SJCRH30 (cell line): ENCODE measurements at places on chromosomes 1 and 21. TPM values are rescaled to one million over a fixed set of nuclear protein-coding genes. Genes with fewer than 3 reads are reported as not detected.
A peak's percentile ranks its signal among the peaks of the same experiment; 100 is the strongest.

CBR3 gene
- 2.2 and 2.4 TPM in 2 replicates for total RNA-seq

CELA3A gene
- total RNA-seq: 0.32 TPM in 1 of 2 replicates, not detected in the other

- no peaks in the 10 kb centered on the region for H3K27me3 ChIP-seq
- no peak overlapping the region for H3K4me3 ChIP-seq
- no peak for DNase-seq
- no peaks in the 10 kb centered on the region for H3K4me1 ChIP-seq
- no peak overlapping the region for H3K27ac ChIP-seq
- H3K36me3 ChIP-seq: peaks cover 20% of the 10 kb centered on the region
These were observed 8.7 kb upstream of the SNAPIN start for GRCh38 chr1:153649863-153650235.

DNA sequence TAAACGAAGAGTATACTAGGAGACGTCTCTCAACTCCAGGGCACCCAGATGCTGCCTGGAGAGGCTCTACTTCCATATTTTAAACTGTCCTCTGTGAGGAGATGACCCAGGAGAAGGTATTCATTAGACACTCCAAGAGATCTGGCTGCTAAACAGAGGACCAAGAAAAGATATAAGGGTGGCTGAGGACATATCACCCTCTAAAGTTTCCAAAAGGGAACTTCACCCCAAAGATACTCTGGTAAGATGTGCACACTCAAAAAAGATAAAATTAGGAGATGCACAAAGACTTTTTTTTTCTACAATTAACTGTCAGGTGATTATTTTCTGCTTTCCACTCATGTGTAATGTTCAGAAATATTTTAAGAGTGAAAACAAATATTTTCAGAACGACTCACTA, 1.4 kb downstream of the ZNF670 start:
- no peak for DNase-seq
- no peaks in the 10 kb centered on the region for H3K27me3 ChIP-seq
- peak overlapping the region; percentile 82 for H3K4me3 ChIP-seq
- peaks cover 2% of the 10 kb centered on the region; the same call in 1 of the 2 replicates for H3K36me3 ChIP-seq
- no peak overlapping the region for H3K27ac ChIP-seq

DNA sequence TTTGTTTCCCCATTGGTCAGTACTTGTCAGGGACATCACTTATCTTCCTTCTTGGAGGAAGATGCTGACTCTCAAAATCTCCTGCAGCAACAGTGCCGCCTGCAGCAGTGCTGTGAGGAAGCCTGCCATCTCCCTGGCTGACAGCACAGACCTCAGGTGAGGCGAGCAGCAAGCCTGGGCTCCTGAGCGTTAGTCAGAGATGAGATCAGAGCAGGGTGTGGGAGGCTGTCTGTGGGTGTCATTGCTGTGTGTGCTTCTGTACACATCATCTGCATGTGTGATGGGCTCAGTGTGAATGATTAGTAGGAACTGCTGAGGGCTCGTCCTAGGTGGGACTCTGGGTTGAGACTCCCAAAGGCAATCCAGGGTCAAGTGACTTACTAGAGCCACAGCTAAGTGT, 6.1 kb downstream of the STRIP1 start:
- H3K4me1 ChIP-seq: no peaks in the 10 kb centered on the region
- DNase-seq: no peak
- H3K27ac ChIP-seq: no peak overlapping the region

AVPR1B gene
- total RNA-seq: 0.04 and 0.05 TPM in 2 replicates

- H3K4me1 ChIP-seq: no peaks in the 10 kb centered on the region
- H3K27me3 ChIP-seq: peaks cover 25% of the 10 kb centered on the region
- H3K27ac ChIP-seq: no peak overlapping the region
- no peak for DNase-seq
- no peaks in the 10 kb centered on the region for H3K36me3 ChIP-seq
These were observed 2.2 kb upstream of the RUNX3 start for GRCh38 chr1:24932284-24932683.

DNA sequence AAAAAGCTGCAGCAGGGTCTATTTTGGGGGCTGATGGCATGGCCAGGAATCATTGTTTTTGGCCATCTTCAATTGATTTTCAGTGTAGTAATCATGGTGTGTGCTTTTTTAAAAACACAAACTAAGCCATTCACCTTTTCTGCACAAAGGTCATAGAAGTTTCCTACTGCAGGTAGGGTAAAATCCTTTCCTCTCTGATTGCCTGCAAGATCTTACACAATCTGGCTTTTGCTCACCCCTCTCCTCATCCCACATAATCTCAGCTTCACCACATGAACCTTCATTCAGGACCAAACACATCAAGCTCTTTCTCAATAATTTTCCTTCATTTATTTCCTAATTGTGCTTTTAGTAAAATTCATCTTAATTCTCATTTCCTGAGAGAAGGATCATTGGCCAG, 38.3 kb upstream of the GBP5 start:
- H3K36me3 ChIP-seq: no peaks in the 10 kb centered on the region
- DNase-seq: no peak
- H3K4me3 ChIP-seq: no peak overlapping the region
- H3K4me1 ChIP-seq: no peaks in the 10 kb centered on the region

SLFNL1 gene
- 0.18 and 0.26 TPM in 2 replicates for total RNA-seq

FAAH gene
- total RNA-seq: 0.34 TPM in 1 of 2 replicates, not detected in the other

DNA sequence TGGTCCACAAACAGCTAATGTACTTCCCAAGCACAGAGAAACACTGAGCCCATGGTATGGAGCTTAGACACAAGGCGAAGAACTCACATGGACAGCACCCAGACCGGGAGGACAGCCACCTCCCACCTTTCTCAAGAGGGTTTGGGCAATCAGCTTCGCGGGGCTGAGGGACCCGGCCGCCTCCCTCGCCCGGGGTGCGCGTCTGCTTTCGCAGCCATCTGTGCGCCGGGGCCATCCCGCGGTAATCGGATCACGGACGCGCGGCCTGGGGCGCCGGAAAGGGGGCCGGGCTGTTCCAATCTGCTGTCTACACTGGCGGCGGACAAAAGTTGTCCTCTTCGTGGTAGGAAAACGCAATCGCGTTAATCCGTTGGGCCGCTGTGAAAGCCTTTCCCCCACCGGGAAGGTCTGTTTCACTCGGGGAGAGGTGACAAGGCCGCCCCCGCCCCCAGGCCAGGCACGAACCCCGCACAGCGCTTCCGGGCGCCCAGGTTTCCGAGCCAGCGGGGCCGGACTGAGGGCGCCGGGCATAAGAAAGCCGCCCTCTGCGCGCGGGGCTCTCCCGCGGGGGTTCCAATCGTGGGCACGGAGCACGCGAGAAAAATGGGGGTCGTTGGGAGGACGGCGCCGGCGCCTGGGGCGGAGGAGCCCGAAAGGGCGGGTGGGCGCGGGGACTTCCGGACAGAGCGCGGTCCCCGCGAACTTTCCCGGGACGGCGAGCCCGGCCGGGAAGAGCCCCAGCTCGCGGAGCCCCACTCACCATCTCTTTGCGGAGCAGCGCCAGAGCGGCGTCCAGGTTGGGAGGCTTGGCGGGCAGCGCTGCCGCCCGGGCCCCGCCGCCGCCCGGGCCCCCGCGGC, 664 bp downstream of the FAM89A start:
- H3K4me3 ChIP-seq: peak overlapping the region; percentile 88
- H3K4me1 ChIP-seq: peaks cover 5% of the 10 kb centered on the region; the same call in 1 of the 2 replicates
- peak; percentile 62 for DNase-seq

GRCh38 chr1:153490272-153491051, 30.0 kb upstream of the S100A7 start:
- peak; percentile 54 for DNase-seq
- no peaks in the 10 kb centered on the region; the same call in 1 of the 2 replicates for H3K27me3 ChIP-seq
- H3K27ac ChIP-seq: no peak overlapping the region
- H3K4me3 ChIP-seq: no peak overlapping the region

DNA sequence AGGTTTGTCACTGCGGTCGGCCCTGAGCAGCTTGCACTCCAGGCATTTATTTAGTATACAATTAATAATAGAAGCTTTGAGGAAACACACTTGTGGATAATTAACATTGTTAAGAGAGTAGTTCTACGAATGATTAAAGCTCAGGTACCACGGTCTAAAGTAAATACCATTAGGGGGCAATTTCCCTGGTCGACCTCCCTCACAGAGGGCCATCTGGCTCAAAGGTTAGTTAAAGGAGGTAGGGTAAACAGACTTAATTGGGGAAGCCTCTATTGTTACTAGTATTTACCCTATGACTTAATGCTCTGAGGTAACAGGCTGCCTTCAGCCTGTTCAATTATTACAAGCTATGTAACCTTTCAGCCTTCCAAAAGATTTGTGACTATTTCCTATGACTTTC, 122.3 kb upstream of the SLC44A3 start:
- H3K36me3 ChIP-seq: no peaks in the 10 kb centered on the region
- H3K4me3 ChIP-seq: no peak overlapping the region
- no peak for DNase-seq
- H3K27me3 ChIP-seq: no peaks in the 10 kb centered on the region

USP24 gene
- total RNA-seq: 43.6 and 46.2 TPM in 2 replicates

- no peaks in the 10 kb centered on the region for H3K36me3 ChIP-seq
- no peak for DNase-seq
- no peak overlapping the region for H3K4me3 ChIP-seq
- no peaks in the 10 kb centered on the region for H3K27me3 ChIP-seq
- H3K27ac ChIP-seq: no peak overlapping the region
These were observed 6.3 kb downstream of the MYOC start for GRCh38 chr1:171646249-171646560.

EPHA8 gene
- 1.3 and 1.5 TPM in 2 replicates for total RNA-seq

- no peaks in the 10 kb centered on the region for H3K36me3 ChIP-seq
- H3K4me1 ChIP-seq: no peaks in the 10 kb centered on the region
- no peak overlapping the region for H3K27ac ChIP-seq
- peak; percentile 60 for DNase-seq
- H3K27me3 ChIP-seq: peaks cover 31% of the 10 kb centered on the region
These were observed 20.6 kb upstream of the TTC34 start for GRCh38 chr1:2821966-2822620.

DNA sequence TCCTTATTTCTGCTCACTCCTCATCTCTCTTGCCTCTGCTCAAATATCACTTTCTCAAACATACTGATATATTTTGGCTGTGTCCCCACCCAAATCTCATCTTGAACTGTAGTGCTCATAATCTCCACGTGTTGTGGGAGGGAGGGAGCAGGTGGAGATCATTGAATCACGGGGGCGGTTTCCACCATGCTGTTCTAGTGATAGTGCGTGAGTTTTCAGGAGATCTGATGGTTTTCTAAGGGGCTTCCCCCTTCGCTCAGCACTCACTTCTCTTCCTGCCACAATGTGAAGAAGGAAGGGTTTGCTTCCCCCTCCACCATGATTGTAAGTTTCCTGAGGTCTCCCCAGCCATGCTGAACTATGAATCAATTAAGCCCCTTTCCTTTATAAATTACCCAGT, 26.6 kb downstream of the ZBTB8OS start:
- peaks cover 14% of the 10 kb centered on the region for H3K4me1 ChIP-seq
- H3K27me3 ChIP-seq: no peaks in the 10 kb centered on the region
- peaks cover 21% of the 10 kb centered on the region for H3K36me3 ChIP-seq
- no peak overlapping the region for H3K4me3 ChIP-seq
- DNase-seq: no peak
- no peak overlapping the region for H3K27ac ChIP-seq

GRCh38 chr1:74731399-74732052, 1.3 kb downstream of the CRYZ start:
- DNase-seq: no peak
- no peaks in the 10 kb centered on the region for H3K27me3 ChIP-seq
- H3K4me1 ChIP-seq: 0 out of 2 replicates have a peak, but pooled peaks cover 7% of the 10 kb centered on the region
- peaks cover 8% of the 10 kb centered on the region for H3K36me3 ChIP-seq
- no peak overlapping the region for H3K27ac ChIP-seq

GRCh38 chr1:83929184-83929583, 69.7 kb downstream of the TTLL7 start:
- H3K36me3 ChIP-seq: peaks cover 13% of the 10 kb centered on the region
- no peak for DNase-seq
- H3K4me3 ChIP-seq: no peak overlapping the region
- no peaks in the 10 kb centered on the region for H3K27me3 ChIP-seq
- no peak overlapping the region for H3K27ac ChIP-seq
- H3K4me1 ChIP-seq: no peaks in the 10 kb centered on the region

DNA sequence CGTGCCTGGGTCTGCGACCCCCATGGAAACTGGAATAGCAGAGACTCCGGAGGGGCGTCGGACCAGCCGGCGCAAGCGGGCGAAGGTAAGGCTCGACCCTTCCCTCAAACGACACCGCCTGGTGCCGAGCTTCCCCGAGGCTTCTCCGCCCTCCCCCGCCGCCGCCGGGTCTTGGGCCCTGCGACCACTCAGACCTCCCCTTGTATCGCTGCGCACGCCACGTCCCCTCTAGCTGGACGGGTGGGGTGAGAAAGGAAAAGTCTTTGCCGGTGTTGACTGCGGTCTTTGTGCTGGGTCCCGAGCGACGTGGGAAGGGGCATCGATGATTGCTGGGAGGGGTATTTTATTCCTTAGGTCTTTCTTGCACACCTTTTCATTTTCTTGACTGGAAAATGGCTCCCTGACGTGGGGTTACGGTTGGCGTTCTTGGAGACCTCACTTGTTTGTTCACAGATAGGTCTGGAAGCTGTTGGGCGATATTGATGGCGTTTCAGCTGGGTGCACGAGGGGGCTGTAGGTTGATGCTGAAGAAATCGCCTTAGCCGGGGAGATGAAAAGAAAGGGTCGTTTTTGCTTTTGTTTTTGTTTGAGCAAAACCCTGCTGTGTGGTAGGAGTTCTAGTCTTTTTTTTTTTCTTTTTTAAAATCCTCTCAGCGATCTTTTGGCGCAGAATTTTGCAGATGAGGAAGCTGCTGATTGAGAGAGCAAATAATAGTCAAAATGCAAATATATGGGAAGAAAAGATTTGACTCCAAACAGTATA, 776 bp downstream of the KDM1A start:
- H3K27ac ChIP-seq: peak overlapping the region; percentile 61
- H3K4me1 ChIP-seq: 0 out of 2 replicates have a peak, but pooled peaks cover 3% of the 10 kb centered on the region
- H3K27me3 ChIP-seq: no peaks in the 10 kb centered on the region
- peak overlapping the region; percentile 96 for H3K4me3 ChIP-seq

GRCh38 chr1:201405484-201405831, 6.3 kb upstream of the LAD1 start:
- H3K36me3 ChIP-seq: peaks cover 46% of the 10 kb centered on the region
- H3K27ac ChIP-seq: no peak overlapping the region
- H3K4me1 ChIP-seq: peaks cover 10% of the 10 kb centered on the region

GRCh38 chr1:68798071-68798470, 301.2 kb upstream of the DEPDC1 start:
- no peak overlapping the region for H3K4me3 ChIP-seq
- no peak for DNase-seq
- no peaks in the 10 kb centered on the region for H3K4me1 ChIP-seq
- H3K36me3 ChIP-seq: no peaks in the 10 kb centered on the region
- no peaks in the 10 kb centered on the region for H3K27me3 ChIP-seq

ANKRD34A gene
- total RNA-seq: 0.69 and 0.84 TPM in 2 replicates

GRCh38 chr21:44695184-44695583, 1.8 kb upstream of the KRTAP10-12 start:
- H3K36me3 ChIP-seq: no peaks in the 10 kb centered on the region
- H3K4me1 ChIP-seq: peaks cover 11% of the 10 kb centered on the region
- H3K4me3 ChIP-seq: no peak overlapping the region
- no peak for DNase-seq
- no peak overlapping the region for H3K27ac ChIP-seq
- peaks cover 11% of the 10 kb centered on the region; the same call in 1 of the 2 replicates for H3K27me3 ChIP-seq

GRCh38 chr1:223508796-223509195, 115.6 kb downstream of the CCDC185 start:
- no peak for DNase-seq
- H3K4me1 ChIP-seq: no peaks in the 10 kb centered on the region
- H3K27ac ChIP-seq: no peak overlapping the region
